Inflammatory macrophage treated with lipopolysaccharide for 4 hours (primary cell): ENCODE measurements at places on chromosomes 5 and 9.

DNA sequence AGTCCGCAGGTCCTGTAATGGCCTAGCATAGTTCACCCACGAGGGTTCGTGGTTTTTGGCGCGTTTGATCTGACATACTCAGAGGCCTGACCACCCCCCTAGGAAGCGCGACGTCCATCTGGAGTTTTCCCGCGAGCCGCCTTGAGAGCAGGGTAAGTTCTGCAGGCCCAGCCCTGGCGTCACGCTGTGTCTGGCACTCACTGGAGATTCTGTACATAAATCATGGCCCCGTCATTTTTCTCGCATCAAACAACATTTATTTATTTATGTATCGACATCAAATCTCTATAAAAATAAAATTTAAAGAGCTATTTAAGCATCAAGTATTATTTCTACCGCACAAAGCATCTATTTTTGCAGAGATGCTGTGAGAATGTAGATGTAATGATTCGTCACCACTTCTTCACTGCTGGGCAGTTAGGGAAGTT lies 437 bp upstream of the TRIM41 start:
- no peak for DNase-seq

- no peak for DNase-seq
These were observed 159.0 kb downstream of the PBX3 start for GRCh38 chr9:125906144-125906543.

DNA sequence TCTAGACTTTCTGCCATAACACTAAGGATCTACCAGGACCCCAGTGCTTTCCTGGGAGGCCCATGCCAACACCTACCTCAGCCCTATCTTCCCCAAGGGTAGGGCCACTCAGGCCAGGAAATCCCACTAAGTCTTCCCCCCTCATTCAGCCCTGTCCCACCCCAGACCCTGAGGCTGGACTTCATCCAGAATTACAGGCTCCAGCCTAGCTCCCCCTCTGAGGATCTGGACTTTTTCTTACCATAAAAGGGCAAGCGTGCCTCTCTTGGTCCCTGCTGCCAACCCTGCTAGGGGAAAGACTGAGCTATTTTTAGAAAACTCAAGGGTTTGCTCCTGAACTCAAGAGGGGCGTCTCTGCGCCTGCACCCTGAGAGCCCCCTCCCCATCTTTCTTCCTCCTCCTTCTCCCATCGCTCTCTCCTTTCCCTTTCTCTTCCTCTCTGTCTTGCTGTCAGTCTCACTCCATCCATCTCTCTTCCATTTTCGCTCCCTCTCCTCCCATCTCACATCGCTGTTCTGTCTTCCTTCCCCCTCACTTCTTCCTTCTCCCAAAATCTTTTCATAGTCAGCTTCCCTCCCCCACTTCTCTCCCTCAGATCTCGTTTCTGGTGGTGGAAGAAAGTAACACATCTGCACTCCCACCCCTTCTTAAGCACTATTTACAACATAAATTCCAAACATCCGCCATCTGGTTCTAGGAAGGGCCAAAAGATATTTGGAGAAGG lies 38.1 kb upstream of the IL17B start:
- DNase-seq: no peak

GRCh38 chr9:112839331-112839730 lies 51.3 kb downstream of the SLC46A2 start:
- peak; percentile 70 for DNase-seq

DNA sequence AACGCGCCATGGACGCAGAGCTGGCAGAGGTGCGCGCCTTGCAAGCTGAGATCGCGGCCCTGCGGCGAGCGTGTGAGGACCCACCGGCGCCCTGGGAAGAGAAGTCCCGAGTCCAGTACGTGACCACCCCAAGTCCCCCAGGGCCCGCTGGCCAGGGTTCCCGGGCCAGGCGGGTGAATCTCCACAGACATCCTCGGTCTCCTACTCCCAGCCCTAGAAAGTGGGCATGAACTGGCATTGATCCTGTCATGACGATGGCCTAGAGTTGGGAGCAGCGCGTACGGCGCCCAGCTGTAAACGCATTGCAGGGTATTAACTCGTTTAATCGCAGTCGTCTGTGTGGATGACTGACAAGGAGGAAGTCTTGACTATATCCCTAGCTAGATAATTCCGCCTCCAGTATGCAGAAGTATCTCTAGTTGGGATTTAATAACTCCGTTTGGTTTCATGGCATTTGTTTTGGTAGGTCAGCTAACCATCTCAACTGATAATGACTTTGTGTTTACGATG lies 293 bp downstream of the CENPP start:
- peak; percentile 53 for DNase-seq

GRCh38 chr5:172800088-172800551 lies 29.1 kb upstream of the DUSP1 start:
- DNase-seq: peak; percentile 100

- no peak for DNase-seq
These were observed 15.8 kb downstream of the AFF4 start for GRCh38 chr5:132947671-132948070.

DNA sequence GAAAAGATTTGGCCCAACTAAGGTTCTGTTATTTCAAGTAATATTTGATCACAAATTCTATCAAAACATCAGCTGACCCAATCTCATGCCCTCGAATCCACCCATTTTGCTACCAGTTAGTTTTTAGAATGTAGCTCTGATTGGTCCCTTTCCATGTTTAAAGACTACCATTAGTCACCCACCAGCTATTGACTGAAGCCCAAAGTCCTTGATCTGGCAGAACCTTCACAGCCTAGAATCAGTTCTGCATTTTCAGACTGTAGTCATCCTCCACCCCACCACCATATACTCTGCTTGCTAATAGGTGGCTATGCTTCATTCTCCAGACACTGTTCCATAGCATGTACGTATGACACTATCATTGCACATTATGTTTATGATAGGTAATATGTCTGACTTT lies 182.2 kb upstream of the TARS1 start:
- no peak for DNase-seq

DNA sequence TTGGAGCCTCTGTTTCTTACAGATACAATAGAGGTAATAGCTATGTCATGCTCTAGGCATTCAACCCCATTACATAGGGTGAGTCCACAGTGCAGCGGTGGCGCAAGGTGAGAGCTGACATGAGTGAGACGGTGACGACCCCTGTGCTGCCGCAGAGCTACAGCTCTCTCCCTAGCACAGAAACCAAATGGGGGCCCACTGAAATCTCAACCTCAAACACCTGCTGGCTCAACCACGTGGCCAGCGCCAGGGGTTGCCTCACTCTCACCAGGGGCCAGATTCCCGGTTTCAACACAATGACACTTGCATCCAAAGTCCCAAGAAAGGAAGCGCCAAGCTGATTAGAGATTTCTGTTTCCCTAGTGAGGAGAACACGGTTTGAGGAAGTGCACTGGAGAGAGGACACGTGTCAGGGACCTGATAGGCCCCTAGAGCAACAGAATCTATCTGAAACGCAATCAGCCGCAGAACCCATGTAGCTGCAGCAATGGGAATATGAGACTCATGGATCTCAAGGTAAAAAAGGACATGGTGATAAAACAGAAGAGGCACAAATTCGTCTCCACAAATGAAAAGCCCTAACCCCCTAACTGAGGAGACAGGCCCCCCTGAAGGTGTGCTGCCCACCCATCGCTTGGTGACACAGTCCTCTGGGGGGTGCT lies 114.3 kb downstream of the CRB2 start:
- DNase-seq: peak; percentile 63

DNA sequence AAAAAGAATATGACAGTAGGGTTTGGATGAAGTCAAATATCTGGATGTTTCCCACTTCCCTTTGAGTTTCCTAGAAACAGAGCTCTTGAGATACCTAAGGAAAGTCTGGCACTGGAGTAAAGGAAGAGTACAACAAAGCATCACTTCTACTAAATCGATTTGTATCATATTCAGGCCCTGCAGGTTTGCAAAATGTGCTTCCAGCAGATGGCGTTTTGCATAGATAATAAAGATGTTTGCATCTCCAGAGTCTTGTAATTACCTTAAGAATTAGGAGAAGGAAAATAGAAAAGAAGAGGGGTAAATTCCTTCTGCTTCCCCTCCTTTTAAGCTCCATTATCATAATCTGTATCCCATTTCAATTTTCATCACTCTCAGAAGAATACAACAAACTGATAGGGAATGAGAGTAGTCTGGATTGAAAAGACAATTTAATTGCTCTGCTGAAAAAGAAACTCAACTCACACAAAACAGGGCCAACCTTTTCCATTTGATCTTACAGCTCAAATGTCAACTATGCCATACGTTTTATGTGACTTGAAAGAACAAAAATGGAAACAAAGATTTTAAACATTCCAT lies 380.4 kb downstream of the PTPRD start:
- DNase-seq: no peak
